Islet precursor cell (in vitro differentiated cells): ENCODE measurements at places on chromosomes 11 and 22.
A peak's percentile ranks its signal among the peaks of the same experiment; 100 is the strongest.

DNA sequence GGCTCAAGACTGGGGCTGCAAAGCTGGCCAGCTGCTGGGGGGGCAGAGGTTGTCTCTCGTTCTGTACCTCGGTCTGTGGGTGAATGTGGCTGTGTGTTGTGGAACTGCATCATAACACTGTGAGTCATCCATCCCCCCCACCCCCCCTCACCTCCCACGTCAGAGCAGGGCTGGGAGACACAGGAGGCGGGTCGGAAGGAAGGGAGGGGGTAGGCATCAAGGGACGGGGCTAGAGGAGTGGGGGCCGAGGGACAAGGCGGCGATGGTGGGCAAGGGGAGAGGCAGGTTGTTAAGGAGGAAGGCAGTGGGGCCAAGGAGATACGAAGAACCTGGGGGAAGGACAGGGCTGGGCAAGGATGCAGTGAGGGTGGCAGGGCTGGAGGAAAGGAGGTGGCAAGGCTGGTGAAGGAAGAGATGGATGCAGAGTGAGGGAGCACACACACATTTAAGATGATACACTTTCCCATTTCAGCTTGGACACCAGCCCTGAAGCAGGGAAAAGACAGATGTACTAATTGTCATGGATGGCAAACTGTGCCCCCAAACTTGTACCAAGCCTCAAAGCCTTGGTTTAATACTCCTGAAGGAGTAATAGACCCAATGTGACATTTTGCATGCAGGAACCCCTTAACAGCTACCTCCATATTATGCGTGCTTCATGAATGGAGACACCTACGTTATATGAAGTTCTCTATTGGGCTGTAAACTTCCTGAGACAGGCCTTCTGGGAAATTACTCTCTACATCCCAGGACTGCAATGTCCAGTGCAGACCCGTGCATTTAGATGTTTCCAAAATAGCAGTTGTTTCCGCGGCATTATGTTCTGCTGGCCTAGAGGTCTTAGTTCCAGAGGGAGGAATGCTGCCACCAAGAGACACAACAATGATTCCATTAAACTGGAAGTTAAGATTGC lies at the start of gene YPEL4:
Gene YPEL4, minus strand, starts transcription at position 87 of the 913 bp plus-strand sequence. CDS start 2,805 bp downstream, outside the sequence.
- peak; percentile 95 for DNase-seq

DNA sequence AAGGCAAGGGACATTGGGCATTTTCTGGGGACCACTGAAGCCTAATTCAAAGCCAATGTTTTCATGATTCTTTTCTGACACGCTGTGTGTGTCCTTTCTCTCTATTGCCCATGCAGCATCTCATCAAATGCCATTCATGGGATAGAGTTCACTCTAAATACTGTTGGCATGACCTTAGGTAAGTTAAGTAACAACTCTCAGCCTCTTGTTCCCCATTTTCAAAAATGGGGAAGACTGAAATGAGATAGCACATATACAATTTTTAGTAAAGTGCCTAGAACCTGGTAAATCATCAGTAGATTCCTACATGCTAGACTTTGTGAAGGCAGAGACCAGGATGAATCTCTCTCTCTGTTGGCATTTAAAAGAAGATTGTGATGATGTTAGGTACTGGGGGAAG lies 12.7 kb upstream of the OR52K2 start:
- DNase-seq, result no peak

- DNase-seq, result no peak
These were observed 817.0 kb downstream of the NTM start for GRCh38 chr11:132187386-132187785.

DNA sequence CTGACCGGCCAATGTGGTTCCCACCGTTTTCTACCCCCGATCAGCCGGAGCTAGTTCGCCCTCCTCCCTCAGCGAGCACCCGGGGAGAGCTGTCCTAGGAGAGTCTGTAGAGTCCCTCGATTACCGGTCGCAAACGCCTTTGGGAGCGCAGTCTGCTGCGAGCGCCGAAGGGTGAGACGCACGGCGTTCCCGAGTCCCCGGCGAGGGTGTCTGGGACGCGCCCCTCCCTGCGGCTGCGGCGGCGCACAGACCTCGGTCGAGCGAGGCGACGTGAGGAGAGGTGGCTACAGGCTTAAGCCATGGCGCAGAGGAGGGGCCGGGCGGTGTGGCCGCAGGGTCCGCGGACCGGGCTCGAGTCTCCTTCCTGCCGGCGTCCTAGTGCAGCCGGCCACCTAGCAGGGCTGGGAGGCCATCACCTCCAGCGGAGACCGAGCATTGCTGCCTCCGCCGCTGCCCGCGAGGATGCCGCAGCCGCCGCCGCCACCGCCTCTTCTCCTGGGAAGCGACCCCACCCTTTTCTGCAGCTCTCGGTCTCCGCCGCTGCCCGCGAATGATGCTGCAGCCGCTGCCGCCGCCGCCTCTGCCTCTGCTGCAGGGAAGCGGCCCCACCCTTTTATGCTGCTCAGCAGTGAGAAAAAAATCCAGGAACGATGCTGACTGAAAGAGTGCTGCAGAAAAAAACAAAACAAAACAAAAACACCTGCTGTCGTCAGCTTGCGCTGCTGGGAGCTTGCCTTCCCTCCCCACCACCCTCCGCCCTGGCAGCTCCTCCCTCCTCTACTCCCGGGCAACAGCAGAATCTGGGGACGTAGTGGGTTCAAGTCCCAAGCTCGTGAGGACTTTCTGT lies at the start of gene MAP6:
Gene MAP6, minus strand, starts transcription at position 588 of the 847 bp plus-strand sequence. CDS start 669 bp downstream, outside the sequence.
- DNase-seq, result peak; percentile 65

GRCh38 chr11:83508804-83509203 lies 222.6 kb upstream of the CCDC90B start:
- DNase-seq, result no peak

DNA sequence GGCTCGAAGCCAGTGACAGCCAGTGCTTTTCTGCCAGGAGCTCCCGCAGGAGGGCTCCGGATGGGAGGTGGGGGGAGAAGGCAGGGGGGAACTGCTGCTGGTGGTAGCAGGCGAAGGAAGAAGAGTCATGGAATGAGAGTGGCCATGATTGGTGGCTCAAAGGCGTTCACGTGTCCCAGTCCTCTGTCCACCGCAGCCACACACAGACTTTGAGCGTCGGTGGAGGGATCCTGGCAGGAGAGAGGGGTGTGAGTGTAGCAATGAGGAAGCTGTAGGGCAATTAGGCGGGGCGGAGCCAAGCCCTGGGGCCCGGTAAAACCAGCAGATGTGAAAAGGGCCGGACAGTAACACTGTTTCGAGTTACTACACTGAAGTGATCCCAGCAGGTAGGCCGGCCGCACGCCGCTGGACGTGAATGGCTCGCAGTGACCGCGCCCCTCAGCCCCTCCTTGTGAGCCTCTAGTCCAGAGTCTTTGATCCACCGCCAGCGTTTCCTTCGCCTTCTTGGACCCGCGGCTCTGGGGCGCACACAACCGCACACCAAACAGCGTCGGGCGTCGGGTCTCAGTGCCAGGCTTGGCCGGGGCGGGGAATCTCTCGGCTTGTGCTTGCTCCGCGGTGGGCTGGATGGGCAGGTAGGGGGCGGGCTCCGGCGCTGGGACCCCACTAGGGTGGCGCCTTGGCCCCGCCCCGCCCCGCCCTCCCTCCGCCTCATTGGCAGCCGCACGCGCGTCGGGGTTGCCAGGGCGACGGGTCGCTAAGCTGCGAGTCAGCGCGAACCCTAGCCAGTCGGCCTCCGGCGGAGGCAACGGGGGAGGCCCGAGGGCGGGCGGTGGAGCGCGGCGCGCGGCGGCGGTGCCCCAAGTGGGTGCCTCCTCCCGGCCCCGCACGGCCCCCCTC lies at the start of gene LRRC10B:
Gene LRRC10B, plus strand, starts transcription at position 788 of the 900 bp plus-strand sequence. CDS start 250 bp downstream, outside the sequence.
- DNase-seq, result peak; percentile 91

- peak; percentile 86 for DNase-seq
These were observed 8.2 kb downstream of the ARRB1 start for GRCh38 chr11:75342966-75343870.

DNA sequence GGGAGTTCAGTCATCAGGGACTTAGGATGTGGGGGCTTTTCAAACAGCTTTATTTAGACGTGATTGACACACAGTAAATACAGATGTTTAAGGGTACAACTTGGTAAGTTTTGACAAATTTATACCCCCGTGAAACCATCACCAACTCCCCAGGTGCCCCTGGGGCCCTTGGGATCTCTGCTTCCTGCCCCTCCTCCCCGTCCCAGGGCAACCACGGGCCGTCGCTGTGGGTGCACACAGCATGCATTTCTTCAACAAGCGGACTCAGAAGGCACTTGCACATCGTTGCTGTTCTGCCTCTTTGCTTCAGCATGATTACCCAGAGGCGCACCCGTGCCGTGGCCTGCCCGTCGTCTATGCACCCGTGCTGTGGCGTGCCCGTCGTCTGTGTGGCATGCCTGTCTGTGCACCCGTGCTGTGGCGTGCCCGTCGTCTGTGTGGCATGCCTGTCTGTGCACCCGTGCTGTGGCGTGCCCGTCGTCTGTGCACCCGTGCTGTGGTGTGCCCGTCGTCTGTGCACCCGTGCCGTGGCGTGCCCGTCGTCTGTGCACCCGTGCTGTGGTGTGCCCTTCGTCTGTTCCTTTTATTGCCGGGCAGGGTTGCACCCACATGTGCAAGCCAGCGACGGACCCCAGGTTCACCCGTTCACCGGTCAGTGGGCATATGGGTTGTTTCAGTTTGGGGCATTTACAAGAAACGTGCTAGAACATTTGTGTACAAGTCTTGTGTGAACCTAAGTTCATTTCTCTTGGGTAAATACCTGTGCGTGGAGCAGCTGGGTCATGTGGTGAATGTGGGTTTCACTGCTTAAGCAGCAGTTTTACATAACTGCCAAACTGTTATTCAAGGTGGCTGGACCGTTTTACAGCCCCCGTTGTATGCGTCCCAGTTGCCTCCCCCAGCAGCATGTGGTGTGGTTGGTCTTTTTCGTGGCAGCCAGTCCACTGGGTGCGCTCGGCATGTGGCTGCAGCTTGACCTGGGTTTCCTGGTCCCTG lies 8.3 kb downstream of the CD81 start:
- no peak for DNase-seq

DNA sequence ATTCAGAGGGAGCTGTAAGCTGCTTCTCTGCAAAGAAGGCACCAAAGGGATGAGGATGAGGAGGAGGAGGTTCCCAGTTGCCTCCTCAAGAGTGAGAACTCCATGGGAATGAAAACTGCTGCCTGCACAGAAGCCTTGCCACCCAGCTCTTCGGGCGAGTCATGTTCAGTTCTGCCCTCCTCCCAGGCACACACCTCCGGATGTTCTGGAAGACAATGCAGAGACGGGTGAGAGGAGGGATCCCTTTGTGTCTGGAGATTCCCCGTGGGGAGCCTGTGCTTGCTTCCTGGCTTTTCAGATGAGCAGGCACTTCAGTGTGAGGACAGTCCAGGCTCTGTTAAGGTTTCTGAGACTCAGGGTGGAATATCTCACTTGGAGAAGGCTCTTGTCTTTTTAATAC lies 295.6 kb downstream of the DDX10 start:
- peak; percentile 68 for DNase-seq

- DNase-seq, result no peak
These were observed 77.1 kb downstream of the RBMXL2 start for GRCh38 chr11:7165911-7166310.

GRCh38 chr11:72240461-72241290 lies 3.3 kb downstream of the PHOX2A start:
- peak; percentile 65 for DNase-seq

DNA sequence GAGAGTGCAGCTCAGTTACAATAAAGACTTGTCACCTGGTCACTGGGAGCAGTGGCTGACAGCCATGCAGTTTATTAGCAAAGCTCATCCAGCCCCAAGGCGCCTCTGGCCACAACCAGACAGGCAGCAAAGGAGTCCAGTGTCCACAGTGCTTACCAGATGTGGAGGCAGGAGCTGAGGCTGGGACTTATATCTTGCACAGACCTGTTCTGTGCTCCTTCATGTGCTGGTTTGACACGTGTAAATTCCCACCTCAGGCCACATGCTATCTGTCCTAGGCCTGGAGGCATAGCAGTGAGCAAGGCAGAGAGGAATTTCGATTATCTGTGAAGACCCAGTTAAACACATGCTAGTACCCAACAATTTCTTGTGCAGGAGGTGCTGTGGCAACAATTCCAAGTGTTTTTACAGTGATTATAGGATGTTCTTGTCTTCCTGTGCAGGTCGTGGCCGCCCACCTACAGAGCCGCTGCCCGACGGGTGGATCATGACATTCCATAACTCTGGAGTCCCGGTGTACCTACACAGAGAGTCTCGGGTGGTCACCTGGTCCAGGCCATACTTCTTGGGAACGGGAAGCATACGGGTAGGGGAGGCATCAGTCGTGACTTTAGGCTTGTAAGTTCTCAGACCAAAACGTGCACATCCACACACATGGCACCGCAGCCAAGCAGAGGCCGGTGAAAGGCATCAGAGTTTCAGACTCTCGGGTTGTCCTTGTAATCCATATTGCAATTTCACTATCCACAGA lies 9.4 kb downstream of the DGCR8 start:
- DNase-seq, result no peak

- DNase-seq, result no peak
These were observed 77.4 kb downstream of the RELT start for GRCh38 chr11:73453562-73453961.

DNA sequence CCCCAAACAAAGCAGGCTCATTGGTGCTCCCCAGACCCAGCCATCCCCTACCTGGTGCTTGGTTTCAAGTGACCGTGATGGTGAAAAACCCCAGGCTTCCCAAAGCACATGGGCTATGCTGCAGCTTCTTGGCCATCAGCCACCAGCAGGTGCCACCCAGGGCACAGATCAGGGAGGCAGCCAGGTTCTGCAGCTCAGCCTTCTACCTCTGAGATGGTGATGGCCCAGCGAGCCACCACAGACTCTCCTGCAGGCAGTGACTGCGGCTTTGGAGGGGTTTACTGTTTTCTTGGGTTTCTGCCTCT lies 70.0 kb upstream of the ALX4 start:
- no peak for DNase-seq

DNA sequence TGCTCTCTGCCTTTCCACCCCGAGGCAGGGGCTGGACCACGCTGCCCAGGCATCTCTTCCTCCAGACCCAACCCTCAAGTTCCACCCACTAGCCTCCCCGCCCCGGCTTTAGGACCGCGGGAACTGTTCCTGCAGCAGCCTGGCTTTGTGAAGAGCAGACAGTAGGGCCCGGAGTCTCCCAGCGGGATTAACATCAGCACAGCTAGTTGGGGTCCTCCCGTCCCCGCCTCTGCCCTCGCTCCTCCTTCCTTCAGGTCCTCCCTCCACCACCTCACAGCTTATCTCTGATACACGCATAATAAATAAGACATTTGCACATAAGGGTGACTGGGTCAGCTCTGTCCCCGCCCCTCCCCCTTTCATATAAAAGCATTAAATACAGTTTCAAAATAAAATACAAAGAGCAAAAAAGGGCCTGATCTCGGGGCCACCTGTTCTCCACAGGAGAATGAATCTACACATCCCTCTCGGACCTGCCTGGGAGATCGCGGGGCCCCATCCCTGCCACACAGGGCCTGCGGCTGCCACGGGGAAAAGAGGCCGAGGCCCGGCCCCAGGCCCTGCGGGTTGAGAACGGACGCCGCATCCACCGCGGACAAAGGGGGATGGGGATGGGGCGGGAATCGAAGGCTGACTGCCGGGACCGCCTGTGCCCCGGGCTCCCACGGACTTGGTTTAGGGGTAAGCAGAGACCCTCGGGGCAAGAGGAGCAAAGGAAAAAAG lies 6.5 kb downstream of the ZFTA start:
- peak; percentile 88 for DNase-seq
